ENCODE measurements at places on chromosomes 1 and 21. TPM values are rescaled to one million over a fixed set of nuclear protein-coding genes. Genes with fewer than 3 reads are reported as not detected.

GRCh38 chr1:221919341-221919740, 177.5 kb upstream of the DUSP10 start:
- H3K4me3 ChIP-seq, result no peak overlapping the region
- no peaks in the 10 kb centered on the region for H3K27me3 ChIP-seq
- H3K4me1 ChIP-seq, result no peaks in the 10 kb centered on the region
- no peak overlapping the region for H3K27ac ChIP-seq
- H3K36me3 ChIP-seq, result no peaks in the 10 kb centered on the region
- DNase-seq, result no peak

C1QC gene
- not detected for polyA plus RNA-seq

GRCh38 chr1:27539901-27540861, 50.2 kb upstream of the WASF2 start:
- H3K27me3 ChIP-seq, result no peaks in the 10 kb centered on the region
- H3K27ac ChIP-seq, result peak overlapping the region; percentile 85
- no peak overlapping the region for H3K4me3 ChIP-seq
- H3K4me1 ChIP-seq, result peaks cover 46% of the 10 kb centered on the region

SPOCD1 gene
- 0.73 TPM for polyA plus RNA-seq

DNA sequence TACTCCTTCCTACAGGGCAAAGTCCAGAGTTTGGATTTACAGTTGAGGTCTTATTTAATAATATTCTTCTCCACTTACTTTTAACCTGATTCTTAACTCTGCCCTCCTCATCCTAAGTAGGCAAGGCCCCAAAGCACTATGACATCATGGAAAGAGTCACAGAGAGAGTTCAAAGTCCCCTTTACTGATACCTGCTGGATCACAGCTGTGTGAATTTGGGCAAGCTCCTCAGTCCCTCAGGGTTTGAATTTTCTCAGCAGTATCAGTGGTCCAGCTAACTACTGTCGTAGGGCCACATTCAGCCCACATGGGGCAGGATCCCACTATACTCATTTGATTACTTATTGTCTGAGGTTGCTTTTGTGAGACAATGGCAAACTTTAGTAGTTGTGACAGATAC, 16.0 kb downstream of the TYW3 start:
- H3K36me3 ChIP-seq, result peaks cover 20% of the 10 kb centered on the region
- peaks cover 7% of the 10 kb centered on the region for H3K4me1 ChIP-seq
- H3K4me3 ChIP-seq, result no peak overlapping the region

GRCh38 chr1:24725209-24725651, 20.0 kb upstream of the CLIC4 start:
- H3K27me3 ChIP-seq, result no peaks in the 10 kb centered on the region
- no peaks in the 10 kb centered on the region for H3K36me3 ChIP-seq
- DNase-seq, result peak; percentile 59
- H3K27ac ChIP-seq, result peak overlapping the region; percentile 27
- H3K4me3 ChIP-seq, result no peak overlapping the region

GRCh38 chr1:81231729-81232038, 569.0 kb upstream of the ADGRL2 start:
- H3K4me3 ChIP-seq, result no peak overlapping the region
- H3K4me1 ChIP-seq, result peaks cover 31% of the 10 kb centered on the region
- H3K27ac ChIP-seq, result no peak overlapping the region
- no peaks in the 10 kb centered on the region for H3K36me3 ChIP-seq
- H3K27me3 ChIP-seq, result no peaks in the 10 kb centered on the region
- DNase-seq, result no peak

TSPEAR gene
- 0.45 TPM for polyA plus RNA-seq

GRCh38 chr1:182143154-182143657, 81.7 kb upstream of the ZNF648 start:
- H3K4me3 ChIP-seq, result no peak overlapping the region
- H3K36me3 ChIP-seq, result no peaks in the 10 kb centered on the region
- H3K4me1 ChIP-seq, result peaks cover 10% of the 10 kb centered on the region

- H3K4me1 ChIP-seq, result peaks cover 8% of the 10 kb centered on the region
- peak; percentile 57 for DNase-seq
- no peak overlapping the region for H3K27ac ChIP-seq
- no peaks in the 10 kb centered on the region for H3K36me3 ChIP-seq
- H3K4me3 ChIP-seq, result no peak overlapping the region
These were observed 31.4 kb upstream of the OLIG2 start for GRCh38 chr21:32994305-32994704.

DNA sequence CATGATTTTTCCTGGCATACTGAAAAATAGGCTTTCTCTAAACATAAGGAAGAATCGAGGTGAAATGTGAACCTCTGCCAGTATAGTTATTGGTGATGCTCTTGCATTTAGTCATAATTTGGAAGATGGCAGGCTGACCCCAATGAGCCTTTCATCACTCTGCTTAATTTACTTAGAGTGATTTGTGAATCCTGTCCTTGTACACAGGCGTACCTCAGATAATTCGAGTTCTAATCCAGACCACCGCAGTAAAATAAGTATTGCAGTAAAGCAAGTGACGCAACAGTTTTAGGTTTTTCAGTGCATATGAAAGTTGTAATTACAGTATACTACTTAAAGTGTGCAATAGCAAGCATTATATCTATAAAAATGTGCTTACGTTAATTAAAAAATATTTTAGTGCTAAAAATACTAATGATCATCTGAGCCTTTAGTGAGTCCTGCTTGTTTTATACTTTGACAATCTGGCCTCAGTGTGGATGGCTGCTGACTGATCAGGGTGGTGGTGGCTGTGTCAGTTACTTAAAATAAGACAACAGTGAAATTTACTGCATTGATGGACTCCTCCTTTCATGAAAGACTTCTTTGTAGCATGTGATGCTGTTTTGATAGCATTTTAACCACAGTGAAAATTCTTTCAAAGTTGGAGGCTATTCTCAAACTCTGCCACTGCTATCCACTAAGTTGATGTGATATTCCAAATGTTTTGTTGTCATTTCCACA, 1.7 kb downstream of the PKNOX1 start:
- no peak for DNase-seq
- peak overlapping the region; percentile 96 for H3K27ac ChIP-seq

- no peak for DNase-seq
- no peak overlapping the region for H3K4me3 ChIP-seq
- H3K4me1 ChIP-seq, result peaks cover 6% of the 10 kb centered on the region
- peaks cover 52% of the 10 kb centered on the region for H3K27me3 ChIP-seq
- no peaks in the 10 kb centered on the region for H3K36me3 ChIP-seq
These were observed 22.9 kb downstream of the TRIM11 start for GRCh38 chr1:228383773-228384172.

GRCh38 chr21:39381009-39381408, 32.1 kb upstream of the HMGN1 start:
- H3K4me3 ChIP-seq, result peak overlapping the region; percentile 82
- no peak overlapping the region for H3K27ac ChIP-seq
- H3K4me1 ChIP-seq, result peaks cover 6% of the 10 kb centered on the region
- DNase-seq, result no peak

- H3K4me1 ChIP-seq, result no peaks in the 10 kb centered on the region
- H3K36me3 ChIP-seq, result no peaks in the 10 kb centered on the region
- no peak for DNase-seq
- no peak overlapping the region for H3K4me3 ChIP-seq
These were observed 125.9 kb downstream of the RIPK4 start for GRCh38 chr21:41640748-41641509.

- no peaks in the 10 kb centered on the region for H3K27me3 ChIP-seq
- H3K27ac ChIP-seq, result no peak overlapping the region
- no peaks in the 10 kb centered on the region for H3K36me3 ChIP-seq
- no peak overlapping the region for H3K4me3 ChIP-seq
- no peaks in the 10 kb centered on the region for H3K4me1 ChIP-seq
These were observed 825.9 kb downstream of the PLA2G4A start for GRCh38 chr1:187654635-187655034.

- no peak overlapping the region for H3K27ac ChIP-seq
- DNase-seq, result peak; percentile 89
- H3K27me3 ChIP-seq, result peaks cover 24% of the 10 kb centered on the region
- H3K36me3 ChIP-seq, result no peaks in the 10 kb centered on the region
- peak overlapping the region; percentile 82 for H3K4me3 ChIP-seq
- peaks cover 6% of the 10 kb centered on the region for H3K4me1 ChIP-seq
These were observed 927 bp downstream of the WNT9A start for GRCh38 chr1:227946624-227947385.

CLCA1 gene
- not detected for polyA plus RNA-seq

FOXD2 gene
- not detected for polyA plus RNA-seq

DNA sequence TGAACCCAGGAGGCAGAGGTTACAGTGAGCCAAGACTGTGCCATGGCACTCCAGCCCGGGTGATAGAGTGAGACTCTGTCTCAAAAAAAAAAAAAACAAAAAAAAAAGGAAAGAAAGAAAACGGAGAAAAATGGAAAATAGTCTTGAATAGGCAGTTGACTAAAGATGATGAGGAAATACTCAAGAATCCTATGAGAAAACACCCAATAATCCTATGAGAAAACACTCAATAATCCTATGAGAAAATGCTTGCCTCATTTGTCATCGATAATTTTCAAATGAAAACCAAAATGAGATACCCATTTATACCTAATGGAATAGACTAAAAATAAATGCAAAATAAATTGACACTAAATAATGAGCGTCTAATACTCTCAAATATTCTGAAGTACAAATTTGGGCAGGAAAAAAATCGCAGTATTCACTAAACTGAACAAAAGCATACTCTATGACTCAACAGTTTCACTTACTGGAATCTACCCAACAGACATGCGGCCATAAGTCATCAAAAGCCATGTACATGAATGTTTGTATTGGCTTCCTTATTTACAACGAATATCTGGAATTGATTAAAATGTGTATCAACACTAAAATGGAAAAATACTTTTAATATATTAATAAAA, 733.9 kb upstream of the CHRM3 start:
- no peak overlapping the region for H3K27ac ChIP-seq
- peaks cover 11% of the 10 kb centered on the region for H3K4me1 ChIP-seq
- H3K27me3 ChIP-seq, result no peaks in the 10 kb centered on the region

TMEM200B gene
- polyA plus RNA-seq, result 4.9 TPM

DNA sequence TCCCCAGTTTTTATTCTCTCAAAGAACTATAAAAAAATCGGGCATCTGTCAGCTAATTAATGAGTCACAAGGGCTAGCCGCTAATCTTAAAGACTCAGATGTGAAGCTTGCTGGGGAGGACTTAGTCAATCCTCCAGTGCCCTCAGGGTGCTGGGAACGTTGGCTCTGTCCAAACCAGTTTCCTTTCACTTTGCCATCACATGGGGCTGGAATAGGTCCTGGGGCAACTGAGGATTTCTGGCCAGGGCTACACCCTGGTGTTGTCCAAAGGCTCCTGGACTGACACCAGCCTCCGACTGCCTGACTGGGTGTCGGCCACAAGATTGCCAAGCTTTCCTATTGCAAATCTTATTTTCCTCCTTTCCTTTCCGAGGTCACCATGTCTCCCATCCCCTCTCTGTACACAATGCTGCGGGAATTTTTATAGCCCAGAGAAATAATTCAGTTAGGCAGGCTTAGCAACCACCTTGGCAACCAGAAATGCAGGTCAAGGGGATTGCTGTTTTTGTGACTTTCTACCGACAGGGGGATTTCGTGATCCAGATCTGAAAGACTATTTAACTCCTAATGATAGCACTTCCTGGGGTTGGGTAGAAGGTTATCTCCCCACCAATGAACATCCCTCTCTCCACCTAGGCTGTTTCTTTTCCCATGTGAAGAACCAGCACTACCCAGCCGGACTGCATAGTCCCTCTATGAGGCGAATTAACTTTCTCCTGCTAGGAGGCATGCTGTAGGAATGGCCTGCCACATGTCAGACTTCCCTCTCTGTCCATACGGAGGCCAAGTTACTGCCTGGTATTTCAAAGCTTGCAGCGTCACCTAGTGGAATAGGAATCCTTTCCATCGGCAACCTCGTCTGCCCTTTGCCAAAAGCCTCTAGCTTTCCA, 29.9 kb upstream of the CTBS start:
- no peak overlapping the region for H3K4me3 ChIP-seq
- H3K4me1 ChIP-seq, result no peaks in the 10 kb centered on the region
- H3K36me3 ChIP-seq, result peaks cover 3% of the 10 kb centered on the region
- DNase-seq, result peak; percentile 89

- H3K27ac ChIP-seq, result no peak overlapping the region
- DNase-seq, result peak; percentile 52
- H3K36me3 ChIP-seq, result peaks cover 4% of the 10 kb centered on the region
These were observed 552 bp upstream of the ZNF691 start for GRCh38 chr1:42845866-42846256.

DNA sequence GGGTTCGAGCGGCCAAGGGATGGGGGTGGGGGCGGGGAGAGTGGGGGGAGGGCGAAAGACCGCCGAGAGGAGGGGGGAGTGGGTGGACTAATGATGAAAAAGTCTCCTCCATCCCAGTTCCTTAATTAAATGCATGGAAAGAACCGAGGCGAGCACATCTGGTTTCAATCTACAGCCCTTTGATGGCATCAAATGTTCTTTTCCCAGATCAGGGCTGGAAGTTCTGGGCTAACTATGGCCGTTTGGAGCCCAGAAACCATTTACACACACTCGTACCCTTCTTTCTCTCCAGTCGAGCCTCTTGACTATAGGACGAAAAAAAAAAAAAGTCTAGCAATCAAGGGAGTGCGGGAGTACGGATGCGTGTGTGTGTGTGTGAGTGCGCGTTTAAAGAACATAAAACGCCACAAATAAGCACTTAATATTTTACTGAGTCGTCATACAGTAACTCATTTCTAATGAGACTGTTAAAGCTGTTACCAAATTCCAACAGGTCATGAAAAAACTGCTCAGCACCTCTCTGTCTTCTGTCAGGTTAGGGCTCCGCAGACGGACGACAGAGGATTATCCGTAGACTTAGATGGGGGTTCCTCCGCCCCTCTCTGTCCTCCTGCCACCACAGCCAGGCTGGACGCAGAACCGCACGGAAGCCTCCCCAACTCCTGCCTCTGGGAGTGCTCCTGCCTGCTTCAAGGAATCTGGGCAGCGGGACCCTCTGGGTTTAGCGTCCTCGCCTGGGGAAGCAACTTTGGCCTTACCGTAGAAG, 2.1 kb upstream of the PRRX1 start:
- H3K4me1 ChIP-seq, result peaks cover 58% of the 10 kb centered on the region
- peak; percentile 79 for DNase-seq
- no peaks in the 10 kb centered on the region for H3K36me3 ChIP-seq
- peak overlapping the region; percentile 79 for H3K4me3 ChIP-seq

STUM gene
- polyA plus RNA-seq, result 0.40 TPM

SLC6A9 gene
- 14.4 TPM for polyA plus RNA-seq

GRCh38 chr1:236699366-236699765, 13.1 kb downstream of the ACTN2 start:
- H3K4me1 ChIP-seq, result 0 out of 2 replicates have a peak, but pooled peaks cover 6% of the 10 kb centered on the region
- H3K27me3 ChIP-seq, result no peaks in the 10 kb centered on the region
- H3K4me3 ChIP-seq, result no peak overlapping the region
- no peak for DNase-seq
- H3K27ac ChIP-seq, result no peak overlapping the region

GRCh38 chr1:229456016-229456415, 22.1 kb upstream of the ACTA1 start:
- no peak overlapping the region for H3K4me3 ChIP-seq
- no peak for DNase-seq
- peaks cover 20% of the 10 kb centered on the region for H3K36me3 ChIP-seq
- H3K4me1 ChIP-seq, result no peaks in the 10 kb centered on the region
- no peaks in the 10 kb centered on the region for H3K27me3 ChIP-seq
- H3K27ac ChIP-seq, result no peak overlapping the region

DNA sequence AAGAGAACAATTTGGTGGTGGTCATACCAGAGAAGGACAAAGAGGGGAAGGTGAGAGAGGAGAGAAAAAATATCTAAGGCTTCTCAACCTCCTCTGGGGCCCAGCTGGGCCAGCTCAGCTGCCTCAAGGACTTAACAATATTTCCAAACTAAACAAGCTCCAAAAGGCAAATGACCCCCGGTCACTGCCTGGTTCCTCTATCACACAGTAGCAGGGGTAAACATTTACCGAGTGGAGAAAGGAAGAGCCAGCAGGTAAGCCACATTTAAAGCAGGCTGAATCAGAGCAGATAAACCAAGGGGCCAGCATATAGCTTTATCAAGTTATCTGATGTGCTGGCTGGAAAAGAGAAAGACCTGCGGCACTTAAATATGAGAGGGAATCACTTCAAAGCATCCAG, 102.1 kb downstream of the KCND3 start:
- no peaks in the 10 kb centered on the region for H3K27me3 ChIP-seq
- no peak for DNase-seq
- no peak overlapping the region for H3K27ac ChIP-seq
- H3K36me3 ChIP-seq, result no peaks in the 10 kb centered on the region
- H3K4me1 ChIP-seq, result peaks cover 9% of the 10 kb centered on the region
